ENCODE measurements at places on chromosomes 2 and 18.

DNA sequence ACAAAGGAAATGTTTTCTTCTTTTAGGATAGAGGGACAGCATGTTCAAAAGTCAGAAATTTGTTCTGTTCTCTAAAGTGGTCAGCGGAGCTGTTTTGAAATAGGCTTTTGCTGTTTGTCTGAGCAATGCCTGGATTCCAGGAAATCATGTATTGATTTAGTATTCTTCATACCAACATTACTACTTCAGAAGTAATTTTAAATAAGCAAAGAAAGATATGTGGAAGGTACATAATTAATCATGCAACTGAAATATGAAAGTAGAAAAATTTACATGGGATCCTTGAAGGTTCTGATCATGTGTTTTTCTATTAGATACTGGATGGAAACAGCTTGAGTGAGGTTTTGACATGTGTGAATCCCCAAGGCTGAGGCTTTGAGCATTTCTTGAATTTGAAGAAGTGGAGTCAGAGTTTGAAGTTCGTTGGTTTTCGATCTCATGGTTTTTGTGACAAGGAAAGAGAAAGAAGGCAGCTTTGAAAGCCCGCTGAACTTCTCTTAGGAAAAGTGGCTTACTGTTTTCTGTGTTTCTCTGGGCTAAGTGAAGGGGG is 220.0 kb downstream of the LDLRAD4 start:
- DNase-seq = no peak

DNA sequence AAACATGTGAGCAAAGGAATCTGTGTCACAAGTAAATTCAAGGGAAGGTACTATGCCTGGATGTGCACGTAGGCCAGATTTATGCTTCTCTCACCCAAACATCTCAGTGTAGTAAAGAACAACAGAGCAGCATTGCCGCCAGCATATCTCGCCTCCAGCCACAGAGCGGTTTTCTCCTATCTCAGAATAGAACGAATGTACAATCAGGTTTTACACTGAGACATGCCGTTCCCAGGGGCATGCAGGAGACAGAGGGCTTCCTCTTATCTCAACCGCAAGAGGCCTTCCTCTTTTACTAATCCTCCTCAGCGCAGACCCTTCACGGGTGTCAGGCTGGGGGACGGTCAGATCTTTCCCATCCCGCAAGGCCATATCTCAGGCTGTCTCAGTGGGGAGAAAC is 175.3 kb downstream of the RPIA start:
- DNase-seq = no peak

DNA sequence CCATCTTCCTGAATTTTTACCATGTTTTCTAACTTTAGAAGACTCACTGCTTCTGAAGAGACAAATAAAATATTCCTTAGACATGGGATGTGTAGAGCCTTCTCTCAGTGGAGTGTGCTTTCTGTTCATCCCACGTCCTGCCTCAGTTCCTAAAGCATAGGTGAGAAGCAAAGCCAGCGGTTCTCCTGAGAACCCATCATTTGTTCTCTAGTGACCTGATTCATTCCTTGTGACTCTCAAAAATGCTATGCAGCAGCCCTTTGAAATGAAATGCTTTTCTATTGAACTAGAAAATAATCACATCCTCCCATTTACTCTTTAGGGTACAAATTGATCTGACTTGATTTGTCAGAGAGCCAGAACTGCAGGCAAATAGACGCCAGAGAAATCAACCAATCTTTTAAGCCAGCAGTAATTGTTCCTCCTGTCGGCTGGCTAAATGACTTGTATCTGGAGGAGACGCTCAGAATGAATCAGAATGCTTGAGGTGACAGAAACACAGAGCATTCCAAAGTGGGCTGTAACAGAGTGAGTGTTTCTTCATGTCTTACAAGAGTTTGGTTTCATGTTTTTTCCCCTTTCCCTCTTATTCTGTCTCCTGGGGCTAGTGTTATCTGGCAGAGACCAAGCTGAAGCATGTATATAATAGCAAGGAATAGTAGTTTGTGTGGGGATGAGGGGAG is 81.3 kb upstream of the TMEM178A start:
- peak; percentile 82 for DNase-seq

GRCh38 chr2:218465987-218466633 is 47.2 kb downstream of the VIL1 start:
- peak; percentile 47 for DNase-seq

GRCh38 chr2:215556979-215557378 is 121.1 kb upstream of the FN1 start:
- peak; percentile 79 for DNase-seq

- DNase-seq = no peak
These were observed 568.3 kb upstream of the MEX3C start for GRCh38 chr18:51765606-51766360.

- no peak for DNase-seq
These were observed 129.0 kb upstream of the ACVR2A start for GRCh38 chr2:147715807-147716206.

- no peak for DNase-seq
These were observed 1059.7 kb downstream of the TSN start for GRCh38 chr2:122815120-122815519.

DNA sequence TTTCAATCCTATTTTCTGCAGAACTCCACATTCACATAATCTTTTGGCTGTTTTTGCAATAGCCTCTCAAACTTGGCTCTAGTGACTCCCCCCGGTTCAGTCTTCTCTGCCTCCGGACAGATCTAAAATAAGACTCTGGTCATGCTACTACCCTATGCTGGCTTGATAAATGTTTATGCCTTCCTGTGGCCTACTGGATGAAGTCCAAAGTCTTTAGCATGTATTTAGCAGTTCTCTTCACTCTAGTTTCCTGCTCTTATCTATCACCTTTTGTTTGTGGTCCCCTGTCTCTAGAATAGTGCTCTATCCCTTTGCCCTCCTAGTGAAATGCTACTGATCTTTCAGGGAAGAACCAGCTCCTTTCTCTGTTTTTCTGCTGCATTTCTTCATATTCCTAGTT is 14.4 kb downstream of the ADCYAP1 start:
- DNase-seq = no peak

GRCh38 chr2:195734395-195734794 is 77.4 kb downstream of the SLC39A10 start:
- no peak for DNase-seq

- no peak for DNase-seq
These were observed 116.4 kb upstream of the FANCL start for GRCh38 chr2:58357521-58357920.

DNA sequence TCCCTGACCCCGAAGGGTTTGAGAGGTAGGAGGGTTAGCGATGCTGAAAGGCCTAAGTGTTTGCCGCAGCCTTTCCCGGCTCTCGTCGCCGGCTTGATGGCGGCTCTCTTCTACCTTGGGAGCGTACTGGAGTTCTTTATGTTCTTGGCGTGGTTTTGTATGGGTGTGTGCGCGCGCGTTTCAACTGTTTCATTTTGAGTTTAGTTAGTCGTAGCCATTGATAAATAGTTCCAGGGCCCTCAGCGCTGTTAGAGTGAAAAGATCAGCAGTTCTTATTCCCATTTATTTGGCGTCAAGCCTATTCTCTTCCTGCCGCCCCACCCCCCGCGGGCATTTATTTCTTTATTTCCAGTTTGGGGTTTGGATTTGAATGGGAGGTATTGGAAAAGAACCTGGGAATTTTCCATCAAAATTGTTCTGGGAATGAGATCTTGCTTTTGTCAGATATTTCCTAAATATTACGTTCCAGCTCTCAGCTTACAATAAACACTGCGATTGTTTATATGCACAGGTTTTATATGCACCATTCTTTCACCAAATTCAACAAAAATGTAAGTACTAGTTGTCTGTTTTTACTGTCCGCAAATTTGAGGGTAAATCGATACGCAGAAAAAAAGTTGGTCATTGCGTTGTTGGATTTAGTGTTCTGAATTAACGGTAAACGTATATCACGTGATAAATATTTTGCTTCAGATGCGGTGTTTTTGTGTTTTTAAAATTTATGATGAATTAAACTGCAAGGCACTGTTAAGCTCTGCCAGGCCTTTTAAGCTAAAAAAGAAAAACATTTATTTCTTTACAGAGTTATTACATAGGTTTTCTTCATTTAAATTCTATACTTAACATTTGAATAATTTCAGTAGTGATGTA is 954 bp downstream of the CCNT2 start:
- DNase-seq = no peak

DNA sequence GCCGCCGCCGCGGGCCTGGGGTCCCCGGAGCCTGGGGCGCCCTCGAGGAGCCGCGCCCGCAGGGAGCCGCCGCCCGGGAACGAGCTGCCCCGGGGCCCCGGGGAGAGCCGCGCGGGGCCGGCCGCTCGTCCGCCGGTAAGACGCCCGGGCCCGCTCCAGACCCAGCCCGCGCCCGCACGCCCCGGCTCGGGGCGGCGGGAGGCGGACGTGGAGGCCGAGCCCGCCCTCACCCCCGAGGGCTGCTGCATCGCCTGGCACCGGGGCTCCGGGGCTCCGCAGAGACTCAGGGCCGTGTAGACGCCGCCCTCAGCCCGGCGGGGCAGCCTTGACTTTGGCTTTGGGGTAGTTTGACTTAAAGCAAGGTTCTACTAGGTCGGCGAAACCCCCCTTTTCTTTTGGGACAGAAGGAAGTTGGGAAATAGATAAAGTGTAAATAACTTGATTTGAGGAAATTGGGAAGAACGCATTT is 335 bp downstream of the ERFE start:
- no peak for DNase-seq

DNA sequence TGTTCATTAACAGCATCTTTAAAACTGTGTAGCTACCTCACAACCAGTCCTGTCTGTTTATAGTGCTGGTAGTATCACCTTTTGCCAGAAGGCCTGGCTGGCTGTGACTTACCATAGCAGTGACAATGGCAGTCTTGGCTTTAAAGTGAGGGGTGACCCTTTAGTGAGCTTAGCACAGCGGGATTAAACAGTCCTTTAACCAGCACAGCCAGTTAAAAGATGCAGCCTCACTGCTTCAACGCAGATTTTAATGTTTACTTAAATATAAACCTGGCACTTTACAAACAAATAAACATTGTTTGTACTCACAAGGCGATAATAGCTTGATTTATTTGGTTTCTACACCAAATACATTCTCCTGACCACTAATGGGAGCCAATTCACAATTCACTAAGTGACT is 7.0 kb downstream of the RRM2 start:
- DNase-seq = no peak

DNA sequence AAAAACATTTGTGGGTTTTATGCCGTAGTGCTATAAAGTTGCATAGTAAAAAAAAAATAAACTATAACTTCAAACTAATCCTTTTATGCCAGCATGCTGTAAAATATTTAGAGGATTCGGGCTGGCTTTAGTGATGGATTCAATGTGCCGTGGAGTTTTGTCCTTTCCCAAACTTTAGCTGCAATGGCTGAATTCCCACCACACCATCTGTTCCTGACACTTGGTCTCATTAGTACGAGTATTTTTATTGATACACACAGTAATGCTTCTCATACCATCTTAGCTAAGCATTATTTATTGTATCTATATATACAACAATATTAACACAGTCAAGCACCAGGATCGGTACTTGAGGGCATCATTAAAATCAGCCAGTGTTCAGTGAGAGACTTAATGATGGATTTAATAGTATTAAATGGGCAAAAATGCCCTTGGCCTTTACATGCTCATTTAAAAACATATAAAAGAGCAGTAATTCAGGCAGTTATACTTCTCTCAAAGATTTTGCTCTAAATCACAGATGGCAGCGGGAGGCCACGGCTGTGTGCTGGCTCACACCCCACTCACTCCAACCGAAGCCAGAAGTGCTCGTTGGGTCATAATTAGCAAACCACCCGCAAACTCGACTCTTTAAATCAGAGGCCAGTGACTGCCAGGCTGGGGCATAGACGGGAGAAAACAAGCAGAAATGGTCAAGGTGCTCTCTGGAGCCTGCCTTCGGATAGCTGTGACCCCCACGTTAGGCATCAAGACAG is 297.0 kb upstream of the REV1 start:
- DNase-seq = no peak

DNA sequence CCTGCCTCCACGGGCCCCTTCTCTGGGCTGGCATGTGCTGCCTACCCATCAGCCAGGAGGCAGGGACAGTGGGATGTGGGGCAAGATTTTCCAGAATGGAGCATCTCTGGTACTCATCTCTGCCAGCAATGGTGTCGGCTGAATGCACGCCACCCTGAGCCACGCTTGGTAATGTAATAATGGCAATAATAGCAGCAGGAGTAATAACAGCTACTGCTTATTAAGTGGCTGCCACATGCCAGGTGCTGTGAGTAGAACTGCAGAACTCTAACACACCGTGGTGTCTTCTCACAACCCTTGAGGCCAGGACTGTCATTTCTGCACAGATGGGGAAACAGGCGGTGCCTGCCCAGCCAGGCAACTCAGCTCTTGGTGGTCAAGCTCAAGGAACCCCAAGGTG is 113.6 kb downstream of the CELF4 start:
- no peak for DNase-seq

GRCh38 chr2:58045580-58046334 is 849 bp upstream of the VRK2 start:
- DNase-seq = no peak

- peak; percentile 40 for DNase-seq
These were observed 94.2 kb downstream of the SLC8A1 start for GRCh38 chr2:40357667-40358066.

- no peak for DNase-seq
These were observed 16.0 kb downstream of the INSIG2 start for GRCh38 chr2:118103951-118104940.

GRCh38 chr2:174792309-174793025 is 28.2 kb upstream of the CHRNA1 start:
- no peak for DNase-seq

DNA sequence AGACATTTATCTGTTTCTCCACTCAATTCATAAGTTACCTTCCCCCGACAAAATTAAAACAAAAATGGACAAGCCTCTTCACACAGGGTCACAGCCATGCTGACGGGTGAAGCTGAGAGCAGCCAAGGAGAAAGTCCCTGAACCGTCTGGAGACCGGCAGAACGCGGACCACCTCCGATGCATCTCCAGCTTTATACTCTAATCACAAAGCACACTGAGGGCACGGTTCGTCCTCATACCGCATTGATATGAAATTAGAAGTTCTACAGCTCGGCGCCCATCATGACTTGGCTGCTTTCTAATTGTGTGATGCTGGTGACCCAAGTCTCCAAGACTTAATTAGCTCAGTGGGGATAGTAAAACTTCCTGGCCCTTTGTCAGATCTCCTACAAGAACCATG is 181.2 kb upstream of the PXDN start:
- no peak for DNase-seq

GRCh38 chr2:105834931-105835330 is 90.2 kb downstream of the NCK2 start:
- DNase-seq = no peak

- DNase-seq = no peak
These were observed 693.3 kb downstream of the MBD2 start for GRCh38 chr18:53531187-53531586.

GRCh38 chr2:36380624-36381481 is 25.3 kb downstream of the CRIM1 start:
- peak; percentile 33 for DNase-seq

GRCh38 chr2:232870766-232871371 is 805 bp downstream of the SNORC start:
- DNase-seq = no peak

DNA sequence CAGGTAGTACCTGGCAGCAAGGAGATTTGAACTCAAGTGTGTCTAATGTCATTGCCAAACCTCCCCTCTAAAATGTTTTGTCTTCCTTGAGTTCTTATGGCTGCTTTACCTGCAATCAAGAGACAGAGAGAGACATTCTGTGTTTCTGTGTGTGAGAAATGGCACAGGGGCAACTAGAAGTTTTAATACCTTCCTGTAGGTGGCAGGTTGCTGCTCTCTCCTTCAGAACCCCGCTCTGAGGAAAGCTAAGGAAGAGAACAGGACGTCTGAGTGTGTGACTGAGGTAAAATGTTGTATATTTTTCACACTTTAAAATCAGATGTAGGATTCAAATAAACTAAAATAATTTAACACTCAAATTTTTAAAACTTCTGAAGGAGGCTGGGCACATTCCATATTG is 19.2 kb downstream of the DTNA start:
- DNase-seq = peak; percentile 37

Measured in fibroblast of mammary gland (primary cell).